ENCODE measurements at places on chromosomes 12 and 14.
A peak's percentile ranks its signal among the peaks of the same experiment; 100 is the strongest.

- DNase-seq = no peak
Observed at GRCh38 chr14:75628816-75629215, 31.9 kb downstream of the ERG28 start.

- no peak for DNase-seq
Observed at GRCh38 chr12:96104566-96104965, 69.2 kb upstream of the LTA4H start.

GRCh38 chr12:22740656-22741355 lies 115.8 kb downstream of the ETNK1 start:
- no peak for DNase-seq

GRCh38 chr12:132393991-132394949 lies 64.9 kb upstream of the GALNT9 start:
- no peak for DNase-seq

DNA sequence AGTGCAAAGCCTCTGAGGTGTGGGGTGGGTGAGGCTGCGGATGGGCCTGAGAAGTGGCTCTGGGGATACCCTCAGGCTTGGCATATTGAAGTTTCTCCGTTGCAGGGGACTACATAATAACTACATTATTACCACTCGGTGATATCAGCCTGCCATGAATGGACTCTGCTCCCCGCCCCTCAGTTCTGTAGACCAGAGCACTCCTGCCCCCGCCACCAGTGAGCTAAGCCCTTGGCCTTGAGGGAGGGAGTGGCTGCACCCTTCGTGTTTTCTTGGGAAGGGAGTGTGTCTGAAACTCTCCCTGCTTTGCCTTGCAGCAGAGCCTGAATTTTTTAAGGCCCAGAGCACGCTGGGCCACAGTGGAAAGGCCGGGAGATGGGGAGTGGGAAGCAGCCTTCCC lies 1.7 kb downstream of the ORAI1 start:
- DNase-seq = no peak

- no peak for DNase-seq
Observed at GRCh38 chr12:76588881-76589565, 29.5 kb upstream of the OSBPL8 start.

DNA sequence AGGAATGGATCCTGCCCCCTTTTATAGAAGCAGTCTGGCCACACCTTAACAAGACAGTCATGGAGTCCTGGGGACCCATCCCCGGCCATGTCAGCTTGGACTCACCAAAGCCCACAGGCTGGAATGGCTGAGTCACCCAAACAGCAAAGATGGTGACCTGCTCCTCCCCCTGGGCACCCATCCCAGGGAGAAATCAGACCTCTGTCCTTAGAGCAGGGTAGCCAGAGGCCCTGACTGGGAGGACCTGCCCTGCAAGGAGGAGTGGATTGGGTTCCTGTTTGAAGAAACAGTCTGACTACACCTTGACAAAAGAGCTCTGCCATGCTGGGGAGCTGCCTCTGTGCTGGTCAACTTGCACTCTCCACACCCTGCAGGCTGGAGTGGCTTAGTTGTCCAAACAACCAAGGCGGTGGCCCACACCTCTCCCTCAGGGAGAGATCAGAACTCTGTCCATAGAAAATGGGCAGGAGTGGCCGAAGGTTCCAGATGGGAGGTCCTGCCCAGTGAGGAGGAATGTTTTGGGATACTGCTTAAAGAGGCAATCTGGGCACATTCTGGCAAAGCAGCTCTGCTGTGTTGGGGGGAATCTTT lies 16.6 kb downstream of the MGP start:
- no peak for DNase-seq

GRCh38 chr12:27969624-27970400 lies 2.7 kb downstream of the PTHLH start:
- peak; percentile 19 for DNase-seq

DNA sequence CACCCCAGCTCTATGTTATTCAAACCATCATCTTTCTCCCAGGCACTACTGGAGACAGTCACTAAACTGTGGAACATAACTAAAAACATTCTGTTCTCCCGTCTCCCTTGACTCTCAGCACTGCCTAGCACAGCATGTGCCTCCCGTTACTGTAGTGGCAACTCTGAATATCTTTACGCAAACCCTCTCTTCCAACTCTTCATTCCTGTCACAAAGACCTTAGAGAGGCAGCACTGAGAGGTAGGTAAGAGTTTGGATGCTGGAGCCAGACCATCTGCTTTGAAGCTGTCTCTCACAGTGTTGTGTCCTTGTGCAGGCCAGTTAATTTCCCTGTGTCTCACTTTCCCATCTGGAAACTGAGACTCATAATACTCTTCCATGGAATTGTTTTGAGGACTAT lies 108.1 kb downstream of the DIP2B start:
- no peak for DNase-seq

- DNase-seq = no peak
Observed at GRCh38 chr14:102258136-102258535, 46.8 kb downstream of the MOK start.

DNA sequence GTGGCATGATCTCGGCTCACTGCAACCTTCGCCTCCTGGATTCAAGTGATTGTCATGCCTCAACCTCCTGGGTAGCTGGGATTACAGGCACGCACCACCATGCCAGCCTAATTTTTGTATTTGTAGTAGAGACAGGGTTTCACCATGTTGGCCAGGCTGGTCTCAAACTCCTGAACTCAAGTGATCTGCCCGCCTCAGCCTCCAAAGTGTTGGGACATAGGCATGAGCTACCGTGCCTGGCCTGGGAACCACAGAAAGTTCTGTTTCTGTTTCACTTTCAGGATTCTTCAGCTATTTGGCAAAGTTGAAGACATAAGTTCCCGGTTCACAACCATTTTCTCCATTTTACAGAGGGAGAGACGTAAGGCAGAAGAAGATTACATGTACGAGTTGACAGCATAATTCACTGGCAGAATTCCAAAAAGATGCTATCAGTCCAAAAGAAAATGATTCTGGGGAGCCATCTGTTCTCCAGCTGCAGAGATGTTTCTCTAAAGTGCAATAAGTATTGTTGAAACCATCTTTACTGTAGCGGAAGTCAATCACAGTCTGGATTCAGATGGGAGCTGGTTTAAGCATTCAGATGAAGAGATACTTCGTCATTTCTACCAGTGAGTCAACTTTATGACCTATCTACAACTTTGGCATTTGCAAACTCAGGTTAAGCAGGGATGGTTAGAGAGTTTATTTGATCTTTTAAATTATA lies 8.1 kb upstream of the RNF34 start:
- no peak for DNase-seq

DNA sequence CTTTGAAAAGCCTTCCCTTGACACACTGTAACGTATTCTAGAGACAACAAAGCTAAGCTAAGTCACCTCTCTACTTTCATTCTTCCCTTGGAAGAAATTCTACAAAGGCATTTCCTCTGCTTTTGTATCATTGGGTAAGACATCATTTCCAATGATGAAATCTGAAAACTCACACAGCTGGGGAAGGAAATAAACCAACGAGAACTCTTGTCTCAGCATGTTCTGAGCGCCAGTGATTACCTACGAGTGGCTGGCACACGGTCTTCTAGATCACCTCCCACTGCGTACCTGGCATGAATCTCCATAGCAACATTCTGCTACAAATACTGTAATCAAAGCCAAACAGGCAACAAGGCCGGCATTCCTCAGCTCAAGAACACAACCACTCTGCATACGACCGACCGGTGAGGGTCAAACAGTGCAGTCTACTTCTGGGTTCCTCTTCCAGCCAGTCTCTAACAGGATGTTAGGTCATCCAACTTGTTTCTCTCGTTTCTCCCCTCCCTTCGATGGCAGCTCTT lies 7.6 kb downstream of the VPS37B start:
- no peak for DNase-seq

GRCh38 chr14:33704481-33704880 lies 246.4 kb downstream of the EGLN3 start:
- DNase-seq = no peak

DNA sequence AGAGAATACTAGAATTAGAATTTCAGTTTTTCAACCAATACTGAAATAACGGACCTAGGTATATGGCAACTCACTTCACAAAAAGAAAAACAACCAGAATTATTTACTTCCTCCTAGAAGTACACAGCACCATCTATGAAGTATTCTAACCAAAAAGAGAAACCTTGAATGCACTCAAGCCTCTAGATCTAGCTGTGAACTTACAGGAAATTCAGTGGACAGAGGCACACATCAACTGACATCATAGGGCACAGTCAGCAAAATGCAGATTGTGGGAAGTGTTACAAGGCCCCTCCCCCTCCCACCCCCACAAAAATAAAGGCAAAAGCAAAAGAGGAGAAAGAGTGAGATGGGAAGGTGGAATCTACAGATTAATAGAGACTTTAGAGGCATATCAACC lies 102.4 kb downstream of the TMTC1 start:
- no peak for DNase-seq

DNA sequence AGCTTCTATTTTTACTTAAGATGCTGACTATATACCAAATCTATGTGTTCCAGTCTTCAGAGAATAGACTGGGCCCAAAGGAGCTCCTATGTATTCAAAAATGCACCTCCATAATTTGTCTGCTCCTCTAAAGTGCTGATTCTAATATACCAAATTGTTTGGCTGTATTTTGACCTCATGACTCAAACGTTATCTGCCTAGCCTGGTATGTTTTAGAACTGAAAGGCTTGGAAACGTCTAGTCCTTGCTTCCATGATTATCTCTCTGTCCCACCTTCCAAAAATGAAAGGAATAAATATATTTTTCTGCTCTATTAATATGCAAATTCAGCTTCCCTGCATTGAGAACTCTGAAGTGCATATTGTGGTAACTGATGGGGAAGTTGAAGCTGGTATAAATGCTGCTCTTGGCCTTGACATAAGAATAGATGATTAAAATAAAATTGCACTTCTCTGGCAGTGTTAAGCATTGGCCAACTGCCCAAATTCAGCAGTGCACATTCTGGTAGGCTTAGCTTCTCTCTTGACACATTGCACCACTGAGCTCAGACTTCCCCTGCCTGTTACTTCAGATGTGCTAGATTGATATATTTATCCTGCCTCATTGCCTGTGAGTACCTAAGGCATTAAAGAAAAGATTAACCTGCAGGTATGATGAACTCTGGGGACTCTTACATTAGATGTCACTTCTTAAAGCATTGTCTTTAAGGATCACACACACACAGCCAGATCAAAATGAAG lies 882.3 kb downstream of the RPS29 start:
- no peak for DNase-seq

DNA sequence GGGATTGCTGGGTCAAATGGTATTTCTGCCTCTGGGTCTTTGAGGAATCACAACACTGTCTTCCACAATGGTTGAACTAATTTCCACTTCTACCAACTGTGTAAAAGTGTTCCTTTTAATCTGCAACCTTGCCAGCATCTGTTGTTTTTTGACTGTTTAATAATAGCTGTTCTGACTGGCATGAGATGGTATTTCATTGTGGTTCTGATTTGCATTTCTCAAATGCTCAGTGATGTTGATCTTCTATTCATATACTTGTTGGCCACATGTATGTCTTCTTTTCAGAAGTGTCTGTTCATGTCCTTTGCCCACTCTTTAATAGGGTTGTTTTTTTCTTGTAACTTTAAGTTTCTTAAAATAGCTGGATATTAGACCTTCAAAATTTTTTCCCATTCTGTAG lies 150.0 kb upstream of the FRMD6 start:
- DNase-seq = no peak

DNA sequence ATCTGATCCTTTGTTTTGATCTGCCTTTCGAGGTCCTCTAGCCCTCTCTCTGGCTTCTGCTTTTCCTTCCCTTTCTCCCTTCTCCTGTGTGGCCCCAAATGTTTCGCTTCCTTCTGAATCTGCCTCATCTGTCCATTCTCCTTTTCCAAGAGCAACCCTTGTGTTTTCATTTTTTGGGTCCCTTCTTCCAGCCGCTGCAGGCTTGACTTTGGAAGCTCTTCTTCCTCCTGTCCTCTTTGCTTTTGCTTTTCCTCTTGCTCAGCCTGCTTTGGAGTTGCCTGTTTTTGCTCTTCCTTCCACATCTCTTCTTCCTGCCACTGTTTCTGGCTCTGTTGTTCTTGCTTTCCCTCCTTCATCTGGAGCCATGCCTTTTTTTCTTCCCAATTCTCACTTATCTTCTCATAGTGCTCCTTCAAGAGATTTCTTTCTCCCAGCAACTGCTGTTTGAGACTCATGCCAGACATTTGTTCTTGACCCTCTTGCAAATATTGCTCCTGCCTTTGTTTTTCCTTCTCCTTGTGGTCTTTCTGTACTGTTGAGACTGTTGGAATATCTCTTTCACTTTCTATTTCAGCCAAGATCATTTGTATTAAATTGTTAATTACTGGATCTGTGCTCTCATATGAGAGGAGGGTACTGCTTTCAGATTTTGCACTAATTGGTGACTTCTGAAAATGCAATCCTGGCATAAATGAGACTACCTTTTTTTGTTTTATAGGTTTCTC lies 42.4 kb downstream of the FAM186A start:
- DNase-seq = no peak

GRCh38 chr12:19498099-19498498 lies 58.8 kb downstream of the AEBP2 start:
- DNase-seq = no peak

GRCh38 chr12:57563358-57563757 lies 13.5 kb downstream of the KIF5A start:
- no peak for DNase-seq

- no peak for DNase-seq
Observed at GRCh38 chr12:56120158-56120846, 2.2 kb downstream of the ZC3H10 start.

DNA sequence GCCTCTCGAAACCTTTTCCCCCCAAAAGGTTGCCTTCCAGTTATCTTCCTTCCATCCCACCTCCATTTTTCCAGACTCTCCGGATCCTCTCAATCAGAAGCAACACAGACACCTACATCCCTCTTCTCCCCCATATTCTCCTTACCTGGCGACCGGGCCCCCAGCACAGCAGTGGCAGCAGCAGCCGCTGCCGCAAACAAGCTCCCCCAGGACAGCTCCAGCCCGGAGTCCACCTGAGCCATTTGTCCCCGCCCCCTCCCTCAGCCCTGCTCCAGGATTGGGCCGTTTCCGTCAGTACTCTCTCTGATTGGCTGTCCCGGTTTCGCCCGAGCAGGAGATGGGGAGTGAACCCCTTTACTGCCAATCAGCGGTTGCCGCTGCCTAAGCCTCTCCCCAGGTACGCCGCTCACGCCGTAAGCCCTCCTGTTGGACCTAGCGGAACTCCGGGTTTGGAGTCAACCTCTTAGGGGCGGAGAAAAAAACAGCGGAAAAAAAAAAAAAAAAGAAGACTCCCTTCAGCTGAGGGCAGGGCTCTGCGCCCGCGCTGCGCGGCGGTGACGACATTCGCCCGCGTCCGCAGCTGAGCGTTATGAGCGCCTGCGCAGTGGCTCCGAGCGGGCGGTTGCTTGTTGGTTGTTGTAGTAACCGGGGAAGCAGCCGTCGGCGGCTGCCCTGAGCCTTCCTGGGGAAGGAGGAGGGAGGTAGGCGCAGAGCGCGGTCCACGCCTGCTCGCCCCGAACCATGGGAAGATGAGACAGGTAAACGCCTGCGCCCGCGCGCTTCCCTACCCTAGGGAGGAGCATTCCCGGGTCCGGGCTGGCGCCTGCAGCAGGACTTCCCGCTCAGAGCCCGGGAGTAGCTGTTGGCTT lies at the start of the genes ERG28 and TTLL5:
Gene ERG28 (minus strand): TSS at position 247 of the 869 bp plus-strand sequence. CDS start 3,374 bp downstream, outside the sequence.
Gene TTLL5 (plus strand): TSS at position 617 of the 869 bp plus-strand sequence. CDS start 1,904 bp downstream, outside the sequence.
- DNase-seq = peak; percentile 90

- DNase-seq = no peak
Observed at GRCh38 chr12:68501226-68501625, 109.5 kb upstream of the RAP1B start.

- no peak for DNase-seq
Observed at GRCh38 chr12:69425417-69425816, 44.8 kb upstream of the FRS2 start.

GRCh38 chr14:41817626-41818025 lies 210.9 kb downstream of the LRFN5 start:
- no peak for DNase-seq

- DNase-seq = no peak
Observed at GRCh38 chr12:125861299-125862281, 796.4 kb downstream of the AACS start.

All from activated T-helper 1 cell treated with anti-CD3 and anti-CD28 coated beads, Interleukin-2, amount 50 U/mL, for 16 hours (primary cell).